ENCODE measurements at places on chromosomes 3 and 15.
A peak's percentile ranks its signal among the peaks of the same experiment; 100 is the strongest.

DNA sequence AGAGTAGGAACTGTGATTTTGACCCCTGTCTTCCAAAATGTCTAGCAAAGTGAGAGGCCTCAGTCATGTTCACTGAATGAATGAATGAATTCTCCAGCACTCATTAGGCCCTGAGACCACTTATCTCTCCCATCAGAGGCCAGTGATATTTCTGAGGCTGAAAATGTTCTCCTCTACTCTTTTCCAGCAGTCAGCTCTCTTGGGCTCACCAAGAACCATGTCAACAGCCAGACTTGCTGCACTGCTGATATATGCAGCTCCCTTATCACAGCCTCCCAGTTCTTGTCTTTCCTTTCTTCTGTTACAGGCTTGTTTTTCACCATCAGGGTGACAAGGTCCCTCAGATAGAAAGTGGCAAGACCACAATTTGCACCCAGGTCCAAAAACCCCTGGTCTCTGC, 28.7 kb upstream of the MFSD1 start:
- DNase-seq, result no peak

DNA sequence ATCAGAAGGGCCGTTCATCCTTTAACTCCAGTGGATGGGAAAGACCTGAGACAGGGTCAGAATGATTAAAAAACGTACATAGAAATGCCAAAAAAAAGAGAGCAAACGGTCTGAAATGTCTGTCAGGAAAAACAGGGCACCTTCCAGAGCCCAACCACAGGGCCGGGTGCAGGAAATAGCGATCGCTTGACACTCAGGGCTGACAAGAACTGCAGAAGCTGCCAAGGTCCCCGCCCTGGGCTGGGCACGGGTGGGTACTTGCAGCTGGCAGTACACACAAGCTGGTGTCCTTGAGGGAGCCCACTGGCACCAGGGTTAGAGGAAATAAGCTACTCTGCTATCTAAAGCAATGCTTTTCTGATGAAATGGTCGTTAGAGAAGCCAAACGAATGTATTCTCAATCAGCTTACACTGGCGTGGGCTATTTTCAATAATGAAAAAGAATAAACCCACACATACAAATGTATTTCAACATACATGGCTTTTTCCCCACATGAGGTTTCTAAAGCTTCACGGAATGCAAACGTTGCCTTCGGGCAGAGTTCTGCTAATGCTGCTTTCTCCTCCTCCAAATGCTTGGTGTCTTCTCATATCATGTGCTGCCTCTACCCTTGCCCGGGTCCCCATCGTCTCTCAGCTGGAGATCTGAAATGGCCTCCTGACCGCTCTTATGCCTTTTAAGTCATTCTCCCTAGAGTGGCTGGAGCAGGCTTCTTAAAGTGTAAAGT, 15.6 kb downstream of the FRMD4B start:
- no peak for DNase-seq

GRCh38 chr15:73982222-73982962, 9.7 kb downstream of the STOML1 start:
- DNase-seq, result no peak

DNA sequence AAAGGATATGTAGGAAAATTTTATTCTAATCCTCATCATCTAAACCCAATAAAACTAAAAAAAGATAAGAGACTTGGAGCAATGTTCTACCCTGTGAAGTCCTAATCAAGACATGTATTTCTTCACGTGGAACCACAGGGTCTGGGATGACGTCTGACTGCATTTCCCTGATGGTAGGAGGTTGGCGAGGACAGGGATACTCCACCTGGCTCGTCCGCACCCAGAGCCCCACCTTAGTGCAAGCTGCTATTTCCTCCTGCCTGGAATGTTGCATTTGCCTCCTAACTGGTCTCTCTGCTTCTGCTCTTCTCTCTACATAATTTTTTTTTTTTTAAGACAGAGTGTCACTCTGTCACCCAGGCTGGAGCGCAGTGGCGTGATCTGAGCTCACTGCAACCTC, 57.7 kb upstream of the RASGRP1 start:
- DNase-seq, result no peak

DNA sequence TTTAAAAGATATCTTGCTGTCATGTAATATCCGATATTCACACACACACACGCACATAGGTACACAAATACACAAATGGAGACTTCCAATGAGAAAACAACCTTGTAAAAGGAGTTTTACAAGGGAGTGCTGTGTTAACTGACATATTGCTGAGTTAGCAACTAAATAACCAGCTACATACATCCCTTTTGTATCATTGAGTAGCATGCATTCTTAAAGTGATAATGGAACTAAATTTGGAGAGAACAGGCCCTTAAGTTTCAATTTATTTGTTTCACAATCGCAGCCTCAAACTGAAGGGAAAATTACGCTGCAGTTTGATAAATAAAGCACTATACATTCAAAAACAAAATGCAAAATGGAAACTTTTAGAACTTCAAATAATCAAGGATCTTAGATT, 1046.0 kb upstream of the NR2F2 start:
- no peak for DNase-seq

DNA sequence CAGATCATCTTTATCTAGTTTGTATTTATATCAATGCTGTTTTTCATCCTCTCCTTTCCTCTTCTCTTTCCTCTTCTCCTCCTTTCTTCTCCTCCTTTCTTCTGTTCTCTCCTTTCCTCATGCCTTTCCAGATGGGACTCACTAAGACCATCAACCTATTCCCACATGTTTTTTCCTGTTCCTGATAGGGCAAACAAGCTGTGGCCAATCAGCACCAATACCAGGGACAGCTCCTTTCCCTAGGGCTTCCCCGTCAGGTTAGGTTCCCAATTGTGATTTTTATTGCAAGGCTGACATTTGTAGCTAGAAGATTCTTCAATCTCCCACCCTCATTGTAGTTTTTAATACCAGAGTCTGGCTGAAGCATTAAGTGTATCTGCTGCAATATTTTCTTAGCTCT, 76.3 kb upstream of the COL8A1 start:
- DNase-seq, result peak; percentile 10

- no peak for DNase-seq
These were observed 36.9 kb downstream of the TXNRD3 start for GRCh38 chr3:126618021-126618420.

- no peak for DNase-seq
These were observed 105.6 kb upstream of the SLC4A7 start for GRCh38 chr3:27589795-27590194.

DNA sequence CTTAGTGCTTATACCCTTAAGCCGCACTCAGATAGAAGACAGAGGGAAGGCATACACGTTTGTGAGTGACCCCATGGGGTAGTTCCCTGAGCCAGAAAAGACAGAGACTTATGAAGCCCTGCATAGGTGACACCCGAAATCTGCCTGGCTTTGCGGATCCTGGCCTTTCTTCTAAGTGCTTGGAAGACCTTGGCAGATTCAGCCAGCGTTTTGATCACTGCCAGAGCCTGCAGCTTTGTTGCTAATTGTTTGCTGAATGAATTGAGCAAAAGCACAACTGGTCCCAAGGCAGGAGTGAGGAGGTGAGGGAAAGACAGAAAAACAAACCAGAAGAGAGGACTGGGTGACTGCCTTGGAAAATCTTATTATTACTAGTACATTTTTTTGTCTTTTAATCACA, 168.3 kb upstream of the ICE2 start:
- no peak for DNase-seq

DNA sequence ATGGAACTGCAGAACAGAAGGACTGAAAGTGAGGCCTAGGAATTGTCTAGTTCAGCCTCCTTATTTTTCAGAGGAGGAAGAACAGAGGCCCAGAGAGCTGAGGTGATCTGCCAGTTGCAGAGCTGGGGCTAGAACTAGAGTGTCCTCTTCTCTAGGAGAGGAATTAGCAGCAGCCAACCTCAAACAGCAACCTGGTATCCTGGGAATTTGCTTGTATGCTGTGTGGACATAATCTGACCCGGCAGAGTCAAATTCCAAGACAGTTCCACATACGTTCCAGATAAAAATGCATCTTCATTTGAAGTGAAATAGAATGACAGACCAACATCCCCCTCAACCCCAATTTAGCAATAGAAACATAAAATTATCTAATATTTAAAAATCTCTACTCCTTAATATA, 13.5 kb upstream of the TSC22D2 start:
- no peak for DNase-seq

DNA sequence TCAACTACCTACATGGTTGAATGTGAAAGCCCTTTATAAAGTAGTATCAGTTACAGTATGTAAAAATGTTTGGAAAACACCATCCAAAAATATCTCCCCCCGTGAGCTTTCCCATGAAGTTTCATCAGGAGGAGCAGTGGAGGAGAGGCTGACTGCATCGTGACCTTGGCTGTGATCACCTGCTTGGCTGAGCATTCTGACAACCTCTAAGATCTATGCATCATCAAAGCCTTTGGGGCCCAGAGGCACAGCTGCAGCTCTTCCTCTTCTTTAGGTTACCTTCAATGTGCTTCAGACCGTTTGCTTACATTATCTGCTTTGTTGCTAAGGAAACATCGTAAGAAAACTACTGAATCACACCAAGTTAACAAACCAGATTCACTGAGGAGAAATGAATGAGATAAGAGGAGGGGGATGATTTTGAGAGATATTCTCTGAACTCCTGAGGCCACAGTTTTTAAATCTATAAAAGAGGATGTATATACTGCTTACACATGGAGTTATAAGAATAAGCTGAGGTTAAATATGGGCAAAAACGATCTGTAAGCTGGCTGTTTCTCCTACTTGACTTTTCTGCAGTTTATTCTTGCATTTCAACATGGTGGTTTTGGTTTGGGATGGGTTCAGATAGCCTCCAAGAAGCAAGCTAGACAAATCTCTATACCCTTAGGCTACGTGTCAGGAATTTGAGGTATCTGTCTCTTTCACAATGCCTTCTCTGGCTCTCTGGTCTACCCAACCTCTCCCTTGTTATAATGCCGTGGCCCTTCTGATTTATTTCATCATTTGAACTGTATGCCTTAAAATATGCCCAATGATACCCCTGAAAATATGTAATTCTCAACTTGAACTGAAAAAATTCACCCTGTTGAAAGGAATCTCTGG, 4.0 kb downstream of the GCSAM start:
- no peak for DNase-seq

- DNase-seq, result no peak
These were observed 114.2 kb downstream of the CNTN3 start for GRCh38 chr3:74500257-74500656.

GRCh38 chr3:184259878-184260723, 1.3 kb downstream of the CAMK2N2 start:
- peak; percentile 58 for DNase-seq

GRCh38 chr3:170470063-170471016, 51.7 kb downstream of the CLDN11 start:
- DNase-seq, result no peak

DNA sequence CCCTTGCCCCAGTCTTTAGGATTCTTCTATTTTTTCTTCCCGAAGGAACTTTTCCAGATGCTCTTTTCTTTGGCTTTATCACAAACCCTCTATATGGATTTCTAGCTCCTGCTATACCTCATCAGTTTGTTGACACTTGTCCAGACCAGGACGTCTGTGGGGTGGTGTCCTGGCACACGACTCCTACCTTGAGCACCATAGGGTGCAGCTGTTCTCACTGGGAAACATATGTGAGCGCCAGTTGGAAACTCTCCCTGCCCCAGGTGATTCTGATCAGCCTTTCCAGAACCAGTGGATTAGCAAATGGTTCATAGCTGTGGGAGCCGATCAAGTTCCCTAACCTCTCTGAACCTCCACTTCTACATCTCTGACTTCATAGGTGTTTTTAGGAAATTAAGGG, 40.6 kb upstream of the USP3 start:
- DNase-seq, result no peak

GRCh38 chr3:126494204-126494969, 18.7 kb upstream of the ZXDC start:
- no peak for DNase-seq

GRCh38 chr3:87041191-87041590, 50.2 kb upstream of the VGLL3 start:
- no peak for DNase-seq

GRCh38 chr15:67892559-67893377, 52.9 kb upstream of the RNU6-1 start:
- DNase-seq, result no peak

DNA sequence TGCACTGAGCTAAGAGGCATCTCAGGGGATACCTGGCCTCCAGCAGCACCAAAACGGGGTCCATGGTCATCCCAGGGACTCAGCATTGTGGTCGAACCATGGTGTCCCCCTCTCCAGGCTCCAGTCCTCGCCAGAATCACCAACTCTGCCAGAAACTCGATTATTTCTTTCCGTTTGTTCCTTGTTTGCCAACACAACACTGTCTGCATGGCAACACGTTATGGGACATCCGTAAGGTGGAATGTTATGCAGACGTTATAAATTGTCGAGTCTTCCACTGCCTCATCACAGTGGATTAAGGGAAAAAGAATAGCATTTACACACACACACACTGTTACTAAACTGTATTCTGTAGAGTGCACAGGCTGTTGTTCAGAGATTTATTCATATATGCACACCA, 52.5 kb upstream of the RPL32 start:
- no peak for DNase-seq

GRCh38 chr3:114958930-114959329, 188.2 kb downstream of the ZBTB20 start:
- no peak for DNase-seq

DNA sequence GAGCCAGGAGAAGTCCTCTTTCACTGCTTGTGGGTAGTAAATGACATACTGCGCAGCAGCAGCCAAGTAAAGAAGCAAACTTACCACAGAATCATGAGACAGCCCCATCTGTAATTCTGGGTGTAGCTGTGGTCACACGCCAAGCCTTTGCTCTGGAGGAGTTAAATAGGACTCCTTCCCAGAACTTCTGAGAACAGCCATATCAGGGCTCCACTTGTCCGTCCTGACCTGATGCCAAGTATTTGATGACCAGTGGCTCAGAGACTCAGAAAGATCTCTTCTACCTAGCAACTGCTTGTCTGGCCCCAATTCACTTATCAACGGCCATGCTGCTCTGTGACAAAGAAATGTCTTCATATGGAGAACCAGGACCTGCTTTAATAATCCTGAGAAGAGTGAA, 20.6 kb upstream of the GOLIM4 start:
- no peak for DNase-seq

DNA sequence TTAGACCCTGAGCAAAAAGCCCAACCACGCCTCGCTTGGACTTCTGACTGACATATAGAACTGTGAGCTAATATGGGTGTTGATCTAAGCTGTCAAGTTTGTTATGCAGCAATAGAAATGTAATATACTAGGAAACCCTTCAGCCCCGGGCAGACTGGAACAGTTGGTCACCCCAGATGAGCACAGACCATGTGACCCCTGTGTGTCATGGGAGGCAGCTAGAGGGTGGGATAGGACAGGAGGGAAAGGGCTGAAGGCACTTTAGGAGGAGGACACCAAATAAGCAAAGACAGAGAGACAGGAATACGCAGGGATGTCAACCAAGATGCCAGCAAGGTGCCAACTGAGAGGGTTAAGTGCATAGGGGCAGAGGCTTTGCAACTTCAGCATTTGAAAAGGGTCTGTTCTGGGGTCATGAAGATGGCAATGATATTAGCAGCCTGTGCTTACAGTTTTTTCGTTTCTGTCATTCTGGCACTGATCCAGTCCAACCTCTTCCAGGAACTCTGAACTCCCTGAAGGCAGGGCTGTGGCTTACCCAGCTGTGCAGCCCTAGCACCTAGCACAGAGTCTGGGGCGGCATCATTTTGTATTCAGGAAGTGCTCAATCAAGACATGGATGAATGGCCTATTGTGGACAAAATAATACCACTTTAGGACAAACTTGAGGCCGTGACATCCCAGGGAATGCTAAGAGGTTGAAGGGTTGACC, 51.4 kb downstream of the HES1 start:
- no peak for DNase-seq
